ENCODE measurements at places on chromosomes 12 and 14. TPM values are rescaled to one million over a fixed set of nuclear protein-coding genes. Genes with fewer than 3 reads are reported as not detected.

DNA sequence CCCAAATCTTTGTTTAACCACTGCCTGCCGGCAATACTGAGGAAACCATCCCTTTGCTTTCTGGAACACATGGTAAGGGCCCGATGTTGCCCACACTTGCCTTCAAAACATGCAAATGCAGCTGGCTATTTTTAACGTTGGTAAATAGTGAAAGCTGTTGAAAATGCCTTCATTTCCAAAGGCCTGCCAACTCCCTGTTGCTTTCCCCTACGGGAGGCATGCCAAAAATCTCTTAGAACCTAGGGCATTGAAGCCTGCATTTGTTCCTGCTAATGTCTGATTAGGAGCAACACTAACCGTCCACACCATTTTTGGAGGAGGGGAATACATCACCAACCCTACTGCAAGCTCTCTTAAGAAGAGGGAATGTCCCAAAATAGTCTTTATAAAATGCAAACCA is 152.6 kb upstream of the NOS1 start:
- H3K4me1 ChIP-seq: no peaks in the 10 kb centered on the region
- H3K4me3 ChIP-seq: no peak overlapping the region
- H3K27me3 ChIP-seq: no peaks in the 10 kb centered on the region
- no peak overlapping the region for H3K27ac ChIP-seq

The LPAR5 gene
- total RNA-seq: 2.2 TPM

The KHNYN gene
- 59.8 TPM for total RNA-seq

DNA sequence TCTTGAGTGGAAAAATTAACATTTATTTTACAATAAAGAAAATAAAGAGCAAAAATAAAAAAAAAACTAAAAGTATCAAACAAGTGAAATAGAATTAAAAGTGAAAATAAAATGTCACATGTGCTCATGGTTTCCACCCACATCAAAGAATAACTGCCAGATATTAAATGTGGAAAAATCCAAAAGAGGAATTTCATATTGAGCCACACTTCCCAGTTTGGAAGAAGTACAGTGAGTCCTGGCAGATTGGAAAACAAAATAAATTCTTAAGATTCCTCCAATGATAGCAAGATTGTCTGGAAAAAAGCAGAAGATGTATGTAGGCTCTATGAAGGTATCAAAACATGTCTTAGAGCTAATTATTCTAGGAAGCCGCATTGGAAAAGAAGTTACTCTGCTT is 1019.5 kb downstream of the SLC6A15 start:
- no peaks in the 10 kb centered on the region for H3K4me1 ChIP-seq
- H3K27me3 ChIP-seq: no peaks in the 10 kb centered on the region
- no peak for DNase-seq
- H3K4me3 ChIP-seq: no peak overlapping the region
- H3K36me3 ChIP-seq: no peaks in the 10 kb centered on the region
- no peak overlapping the region for H3K27ac ChIP-seq

DNA sequence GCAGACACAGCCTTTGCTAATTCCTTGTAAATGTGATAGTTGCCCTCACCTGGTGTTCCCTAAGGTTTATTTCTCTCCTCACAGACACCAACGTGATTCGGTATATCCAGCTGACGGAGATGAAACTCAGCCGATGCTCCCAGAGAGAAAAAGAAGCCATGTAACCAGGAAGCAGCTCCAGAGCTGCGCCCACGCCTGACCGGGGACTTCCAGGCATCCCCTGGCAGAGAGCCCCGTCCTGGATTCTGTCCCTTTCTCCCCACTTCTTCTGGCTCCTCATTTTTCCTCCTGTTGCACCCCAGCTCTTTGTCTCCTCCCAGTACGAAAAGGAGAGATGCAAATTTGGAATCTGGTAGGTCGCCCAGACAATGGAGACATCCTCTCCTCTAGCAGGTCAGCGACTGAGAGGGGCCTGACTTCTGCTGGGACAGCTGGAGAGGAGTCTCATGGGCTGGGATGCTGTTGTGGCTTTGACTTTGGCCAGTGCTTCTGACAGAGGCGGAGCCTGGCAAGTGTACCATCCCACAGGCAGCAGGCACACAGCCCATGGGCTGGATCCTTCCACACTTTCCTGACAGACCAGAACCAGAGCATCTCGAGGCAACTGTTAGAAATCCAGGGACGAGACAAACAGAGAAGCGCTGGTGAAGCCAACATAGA is 29.4 kb downstream of the TTC9 start:
- H3K4me3 ChIP-seq: no peak overlapping the region
- H3K27ac ChIP-seq: no peak overlapping the region
- no peak for DNase-seq
- peaks cover 12% of the 10 kb centered on the region for H3K4me1 ChIP-seq
- no peaks in the 10 kb centered on the region for H3K27me3 ChIP-seq

The PHETA1 gene
- 1.0 TPM for total RNA-seq
